ENCODE measurements at places on chromosomes 4 and X.

DNA sequence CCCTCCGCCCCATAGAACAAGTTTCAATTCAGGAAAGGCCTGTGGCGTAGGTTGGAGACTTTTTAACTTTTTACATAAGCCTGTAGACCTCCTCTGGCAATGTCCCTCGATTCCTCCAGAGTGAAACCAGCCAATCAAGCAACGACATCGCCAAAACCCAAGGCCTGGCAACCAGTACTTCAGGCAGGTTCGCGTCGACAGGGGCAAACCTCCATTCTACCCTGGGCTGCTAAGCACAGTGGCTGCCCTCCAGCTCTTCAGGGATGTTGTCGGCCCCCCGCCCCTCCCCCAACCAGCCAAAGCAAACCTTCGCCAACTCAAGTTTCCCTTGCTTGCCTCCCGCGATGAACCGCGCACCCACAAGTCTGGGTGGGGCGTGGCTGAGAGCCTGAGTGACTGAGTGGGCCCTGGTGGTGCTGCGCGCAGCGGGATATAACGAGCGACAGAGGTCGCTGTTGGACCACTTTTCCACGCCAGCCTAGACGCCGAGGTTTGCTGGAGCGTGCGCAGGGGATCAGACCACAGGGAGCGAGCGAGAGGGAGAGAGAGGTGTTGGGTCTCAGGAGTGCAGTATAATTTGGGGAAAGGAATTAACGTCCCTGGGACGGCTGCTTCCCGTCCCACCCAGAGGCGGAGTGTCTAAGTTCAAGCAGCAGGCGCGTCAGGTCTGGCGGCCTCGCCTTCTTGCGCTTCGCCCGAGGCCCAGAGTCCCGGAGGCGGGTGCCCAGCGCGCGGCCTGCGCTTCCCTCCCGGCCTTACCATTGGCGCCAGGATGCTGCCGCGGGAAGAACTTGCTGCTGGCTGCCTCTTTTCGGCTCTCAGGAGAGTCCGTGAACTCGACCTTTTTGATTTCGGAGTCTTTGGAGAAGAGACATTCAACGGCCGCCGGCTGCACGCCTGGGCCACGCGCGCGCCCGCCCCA lies 9.0 kb upstream of the PITX2 start:
- no peak for DNase-seq

GRCh38 chrX:45056428-45057145 lies 144.1 kb downstream of the DIPK2B start:
- no peak for DNase-seq

GRCh38 chrX:134239016-134239415 lies 2.0 kb downstream of the CCDC160 start:
- DNase-seq, result no peak

GRCh38 chr4:168859888-168860694 lies 150.0 kb downstream of the CBR4 start:
- DNase-seq, result no peak

DNA sequence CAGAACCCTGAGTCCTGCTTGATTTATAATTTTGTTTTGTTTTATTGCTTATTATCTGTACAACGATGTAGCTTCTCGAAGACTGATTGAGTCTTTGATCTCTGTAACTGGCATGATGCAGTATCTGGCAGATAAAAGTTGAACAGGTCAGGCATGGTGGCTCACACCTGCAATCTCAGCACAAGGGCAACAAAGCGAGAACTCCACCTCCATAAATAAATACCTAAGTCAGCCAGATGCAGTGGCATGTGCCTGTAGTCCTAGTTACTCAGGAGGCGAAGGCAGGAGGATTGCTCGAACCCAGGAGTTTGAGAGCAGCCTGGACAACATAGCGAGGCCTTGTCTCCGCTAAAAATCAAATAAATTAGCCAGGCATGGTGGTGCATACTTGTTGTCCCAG lies 15.7 kb upstream of the WDR19 start:
- no peak for DNase-seq

GRCh38 chr4:185792384-185793115 lies 19.4 kb downstream of the SORBS2 start:
- no peak for DNase-seq

DNA sequence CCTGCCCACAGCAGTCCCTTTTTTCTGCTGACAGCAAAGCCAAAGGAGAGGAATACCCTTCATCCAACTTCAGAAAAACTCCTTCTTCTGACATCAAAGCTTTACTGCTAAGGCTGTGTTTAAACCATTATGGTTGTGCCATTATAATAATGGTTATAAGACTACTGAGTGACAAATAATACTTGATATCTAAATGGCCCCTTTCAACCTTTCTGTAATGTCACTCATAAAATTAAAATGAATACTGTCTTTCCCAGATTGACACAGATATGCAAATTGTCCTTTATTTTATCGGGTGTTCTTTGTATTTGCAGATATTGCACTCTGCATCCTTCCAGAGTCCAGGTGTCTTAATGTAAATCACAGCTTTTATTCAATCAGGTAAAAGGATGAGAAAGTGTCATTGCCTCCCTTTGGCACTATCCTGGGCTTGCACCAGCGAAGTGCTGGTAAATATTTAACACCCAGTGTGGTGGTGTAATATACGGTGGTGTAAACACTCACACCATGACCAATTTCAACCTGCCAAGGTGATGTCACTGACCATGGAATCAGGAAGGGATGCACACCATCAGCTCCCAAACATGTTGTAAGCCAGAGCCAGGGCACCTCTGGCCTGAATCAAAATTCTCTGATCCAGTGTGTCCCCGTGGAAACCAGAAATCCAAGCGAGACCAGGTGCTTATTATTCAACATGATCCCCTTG lies 139.4 kb upstream of the TENM3 start:
- no peak for DNase-seq

DNA sequence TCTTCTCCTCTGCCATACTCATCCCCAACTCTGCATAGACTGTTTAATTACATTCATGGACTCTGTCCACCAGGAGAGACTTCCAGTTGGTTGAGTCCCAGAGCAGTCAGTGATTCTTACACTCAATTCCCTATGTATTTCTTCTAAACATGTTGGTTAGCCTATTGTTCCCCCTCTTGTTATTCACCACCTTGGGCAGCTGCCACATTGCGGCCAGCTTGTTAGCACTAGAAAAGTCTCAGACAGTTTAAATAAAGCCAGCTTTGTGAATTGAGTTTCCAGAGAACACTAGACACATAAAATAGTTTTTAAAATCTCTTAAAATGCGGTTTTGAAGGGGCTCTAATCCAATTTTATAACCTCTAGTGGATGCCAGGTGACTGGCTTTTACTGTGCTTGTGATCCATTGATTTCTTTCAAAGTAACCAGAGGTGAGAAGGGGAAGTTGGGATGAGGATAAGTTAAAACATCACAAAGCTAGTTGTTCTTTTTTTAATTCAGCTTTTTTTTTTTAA lies 827.7 kb downstream of the FSTL5 start:
- no peak for DNase-seq

GRCh38 chr4:4333265-4333706 lies 43.2 kb downstream of the ZBTB49 start:
- no peak for DNase-seq

DNA sequence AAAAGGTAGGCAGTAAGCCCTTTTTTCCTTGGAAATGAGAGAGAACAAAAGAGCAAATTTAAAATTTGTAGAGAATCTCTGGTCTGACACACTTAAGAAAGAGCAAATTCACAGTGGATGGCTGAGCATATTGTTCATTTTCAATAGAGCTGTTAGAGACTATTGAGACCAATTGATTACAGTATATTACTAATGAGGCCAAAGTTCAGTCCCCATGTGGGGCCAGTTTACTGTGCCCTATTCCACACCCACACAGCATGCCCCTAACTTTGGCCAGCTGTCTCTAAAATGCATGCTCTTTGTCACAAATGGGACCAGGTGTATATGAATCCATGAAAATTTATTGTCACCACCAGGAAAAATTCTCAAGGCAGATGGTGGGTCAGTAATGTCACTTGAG lies 470.5 kb downstream of the PCDH7 start:
- no peak for DNase-seq

DNA sequence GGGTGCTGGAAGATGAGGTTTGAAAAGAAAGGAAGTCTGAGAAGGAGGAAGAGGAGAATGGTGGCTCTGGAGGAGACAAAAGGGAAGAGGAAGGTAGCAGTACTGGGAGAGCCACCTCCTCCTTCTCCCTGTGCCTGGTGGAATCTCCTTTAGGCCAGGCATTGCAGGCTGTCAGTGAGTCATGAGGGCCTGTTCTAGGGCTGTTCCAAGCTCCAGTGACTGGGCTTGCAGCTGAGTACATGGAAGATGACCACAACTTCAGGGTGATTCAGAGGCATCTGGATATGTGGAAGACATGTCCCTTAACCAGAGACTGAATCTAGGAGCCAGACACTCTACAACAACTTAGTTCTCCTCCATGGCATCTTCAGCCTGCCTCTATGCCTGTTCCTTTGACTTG lies 107.8 kb downstream of the EFNB1 start:
- DNase-seq, result no peak

DNA sequence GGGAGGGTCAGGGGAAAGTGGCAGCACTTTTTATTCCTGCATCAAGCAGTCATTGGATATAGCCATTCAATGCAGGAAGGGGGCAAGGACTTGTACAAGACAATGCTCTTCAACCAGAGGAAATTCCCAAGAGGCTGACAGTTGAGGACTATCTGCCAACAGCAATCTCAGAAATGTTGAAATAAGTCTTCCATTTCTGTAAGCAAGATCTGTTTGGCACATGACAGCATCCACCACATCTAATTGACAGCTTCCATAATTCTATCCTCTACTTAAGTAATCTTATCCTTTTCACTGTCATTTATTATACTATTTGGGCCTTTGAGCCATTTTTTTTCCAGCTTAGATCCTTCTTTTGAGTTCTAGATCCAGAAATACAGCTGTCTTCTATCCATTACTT lies 110.7 kb downstream of the CFAP299 start:
- DNase-seq, result no peak

- DNase-seq, result peak; percentile 42
Observed at GRCh38 chrX:1661048-1661921, 46.4 kb downstream of the ASMT start.

GRCh38 chr4:80286451-80286850 lies 20.0 kb downstream of the FGF5 start:
- no peak for DNase-seq

- DNase-seq, result no peak
Observed at GRCh38 chrX:40109288-40110008, 11.7 kb upstream of the BCOR start.

- no peak for DNase-seq
Observed at GRCh38 chr4:145189981-145190380, 9.6 kb upstream of the OTUD4 start.

DNA sequence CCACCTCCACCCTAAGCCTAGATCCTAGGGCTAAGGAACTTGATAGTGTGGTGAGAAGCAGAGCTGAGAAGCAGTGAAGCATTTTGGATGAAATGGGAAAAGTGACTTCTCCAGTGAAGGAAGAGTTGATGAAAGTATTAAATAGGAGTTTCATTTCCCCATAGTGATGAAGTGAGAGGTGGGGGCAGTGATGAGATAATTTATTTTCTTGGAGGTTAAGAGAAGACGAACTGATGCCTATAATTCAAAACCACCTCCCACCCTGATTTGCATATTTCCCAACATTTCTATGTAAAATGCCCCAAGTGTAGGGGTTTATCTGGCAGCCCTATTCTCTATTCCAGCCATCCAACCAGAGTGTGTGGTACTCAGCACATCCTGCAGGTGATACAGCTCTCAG lies 6.3 kb downstream of the LONRF3 start:
- no peak for DNase-seq

DNA sequence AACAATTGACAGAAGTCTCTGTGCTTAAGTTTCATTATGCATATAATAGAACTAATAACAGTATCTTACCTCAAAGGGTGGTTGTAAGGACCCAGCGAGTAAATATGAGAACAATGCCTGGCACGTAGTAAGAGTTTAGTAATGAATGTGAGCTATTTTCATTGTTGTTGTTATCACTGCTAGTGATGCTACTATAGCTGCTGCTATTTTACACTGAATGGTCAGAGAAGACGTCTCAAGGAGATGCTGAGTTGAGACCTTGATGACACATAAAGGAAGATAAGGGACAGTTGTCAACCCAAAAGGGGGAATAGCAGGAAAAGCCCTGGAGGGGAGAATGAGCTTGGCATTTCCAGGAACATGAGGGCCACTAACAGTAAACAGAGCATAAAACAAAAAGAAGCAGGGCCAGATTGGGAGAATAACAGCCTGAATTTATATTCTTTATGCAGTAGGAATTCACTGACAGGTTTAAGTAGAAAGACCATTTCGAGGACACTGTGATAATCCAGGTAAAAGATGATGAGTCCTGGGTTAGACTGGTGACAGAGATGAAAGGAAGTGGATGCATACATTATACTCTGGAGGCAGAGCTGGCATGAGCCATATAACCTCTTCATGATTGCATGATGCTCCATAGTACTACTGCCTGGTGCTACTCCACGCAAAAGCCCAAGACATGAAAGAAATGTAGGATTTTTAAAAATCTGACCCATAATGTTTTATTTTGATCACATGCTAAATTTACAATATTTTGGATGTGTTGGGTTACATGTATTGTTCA lies 23.1 kb downstream of the ATP8A1 start:
- DNase-seq, result no peak

DNA sequence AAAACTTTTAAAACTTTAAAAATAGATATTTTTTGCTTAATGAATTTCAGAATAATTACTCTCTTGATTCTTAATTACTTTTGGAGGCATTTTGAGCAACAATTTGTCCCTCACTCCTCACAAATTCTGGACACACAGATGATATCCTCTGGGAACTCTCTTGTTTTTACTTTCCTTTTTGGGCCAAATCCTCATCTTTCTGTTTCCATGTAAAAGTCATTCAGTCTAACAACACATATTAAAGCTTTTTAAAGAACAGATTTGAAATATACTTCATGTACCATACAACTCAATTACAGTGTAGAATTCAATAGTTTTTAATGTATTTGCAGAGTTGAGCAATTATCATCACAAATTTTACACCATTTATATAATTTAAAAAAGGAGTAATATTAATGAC lies 983.1 kb downstream of the STIM2 start:
- DNase-seq, result no peak

- no peak for DNase-seq
Observed at GRCh38 chrX:46791927-46792809, 33.2 kb upstream of the SLC9A7 start.

GRCh38 chr4:13588954-13589353 lies 38.6 kb downstream of the BOD1L1 start:
- no peak for DNase-seq

GRCh38 chrX:13194291-13195103 lies 125.4 kb downstream of the ATXN3L start:
- DNase-seq, result no peak

- DNase-seq, result no peak
Observed at GRCh38 chrX:48890934-48891401, 6.6 kb downstream of the TIMM17B start.

- DNase-seq, result no peak
Observed at GRCh38 chr4:47239649-47240048, 208.3 kb downstream of the GABRB1 start.

- no peak for DNase-seq
Observed at GRCh38 chr4:184392748-184393559, 81.4 kb downstream of the IRF2 start.

GRCh38 chrX:41236629-41237028 lies 97.3 kb upstream of the DDX3X start:
- no peak for DNase-seq

DNA sequence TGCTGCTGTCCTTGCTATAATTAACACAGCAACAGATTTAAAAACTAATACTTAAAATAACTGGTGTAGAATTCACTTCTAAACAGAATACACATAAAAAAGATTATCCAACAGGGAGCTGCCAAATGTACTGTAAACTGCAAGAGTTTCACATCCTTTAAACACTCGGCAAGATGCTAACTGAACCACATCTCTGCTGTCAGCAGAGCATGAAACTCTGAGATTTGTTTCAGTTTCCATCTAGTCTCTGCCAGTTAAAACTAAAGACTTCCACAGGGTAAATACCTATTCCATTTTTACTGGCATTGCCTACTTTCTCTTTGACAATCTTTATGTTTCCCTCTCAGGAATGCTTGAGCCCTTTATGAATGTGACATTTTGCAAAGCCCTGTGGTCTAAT lies 127.7 kb downstream of the SLC7A11 start:
- DNase-seq, result no peak

Data from activated CD8-positive, alpha-beta memory T cell treated with anti-CD3 and anti-CD28 coated beads for 48 hours (primary cell).